ENCODE measurements at places on chromosomes 2 and 18.

GRCh38 chr18:49609256-49610021 is 47.6 kb downstream of the LIPG start:
- DNase-seq = no peak

DNA sequence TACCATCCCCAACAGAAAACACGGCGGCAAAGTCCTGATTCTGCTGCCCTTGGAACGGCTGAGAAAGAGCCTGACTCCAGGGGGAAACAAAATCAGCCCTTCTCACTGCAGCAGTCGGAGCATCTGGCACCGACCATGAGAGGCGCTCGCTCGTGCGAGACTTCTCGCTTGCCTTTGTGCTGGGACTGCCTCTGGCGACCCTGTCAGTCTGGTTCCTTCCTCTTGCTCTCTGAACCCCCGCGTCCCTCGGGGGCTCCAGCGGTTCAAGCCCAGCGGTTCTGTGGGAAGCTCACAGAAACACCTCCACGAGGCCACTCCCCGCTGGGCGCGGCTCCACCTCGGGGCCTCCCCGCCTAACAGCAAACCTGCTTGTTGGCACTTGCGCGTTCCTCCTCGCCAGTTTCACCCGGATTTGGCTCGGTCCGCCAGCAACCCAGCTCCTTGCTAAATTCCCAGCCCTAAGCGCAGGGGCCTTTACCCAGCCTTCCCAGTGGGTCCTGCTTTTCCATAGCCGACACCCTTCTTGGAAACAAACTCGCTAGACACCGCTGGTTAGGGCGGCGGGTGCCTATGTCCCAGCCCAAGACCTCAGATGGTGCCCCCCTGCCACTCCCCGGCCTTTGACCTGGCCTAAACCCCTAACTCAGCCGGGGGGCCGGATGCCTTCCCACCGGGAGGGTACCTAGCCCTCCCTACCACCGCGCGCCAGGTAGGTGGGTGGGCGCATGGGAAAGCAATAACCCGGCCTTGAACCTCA is 2.2 kb downstream of the RND3 start:
- peak; percentile 62 for DNase-seq

DNA sequence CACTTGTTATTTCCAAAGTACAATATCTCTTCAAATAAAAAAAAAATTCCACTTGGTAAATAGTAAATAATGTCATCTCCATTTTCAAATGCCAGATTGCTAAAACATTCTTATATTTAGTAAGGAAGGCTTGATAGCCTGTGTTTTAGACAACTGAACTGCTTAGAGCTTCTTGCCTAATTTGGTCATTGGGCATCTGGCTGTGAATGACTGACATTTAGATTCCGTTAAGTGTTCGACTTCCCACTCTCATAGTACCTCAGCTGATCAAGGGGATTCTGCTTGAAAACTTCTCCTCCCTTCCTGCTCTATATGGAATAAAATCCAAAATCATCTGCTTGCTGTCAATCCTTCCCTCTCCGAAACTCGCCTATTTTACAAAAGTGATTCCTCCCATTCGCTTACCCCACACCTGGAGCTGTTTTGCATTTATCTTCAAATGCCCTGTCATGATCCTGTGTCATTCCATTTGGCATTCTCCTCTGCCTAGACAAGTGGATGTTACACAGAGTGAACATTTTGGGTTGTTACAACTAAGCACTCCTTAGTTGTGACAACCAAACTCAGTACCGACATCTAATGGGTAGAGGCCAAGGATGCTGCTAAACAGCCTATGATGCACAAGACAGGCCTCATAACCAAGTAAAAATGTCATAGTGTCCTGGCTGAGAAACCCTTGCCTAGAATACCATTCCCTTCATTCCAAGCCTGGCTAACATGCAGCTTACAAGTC is 181.0 kb downstream of the CDH2 start:
- DNase-seq = no peak

GRCh38 chr18:80177128-80177527 is 68.1 kb downstream of the ADNP2 start:
- DNase-seq = no peak

DNA sequence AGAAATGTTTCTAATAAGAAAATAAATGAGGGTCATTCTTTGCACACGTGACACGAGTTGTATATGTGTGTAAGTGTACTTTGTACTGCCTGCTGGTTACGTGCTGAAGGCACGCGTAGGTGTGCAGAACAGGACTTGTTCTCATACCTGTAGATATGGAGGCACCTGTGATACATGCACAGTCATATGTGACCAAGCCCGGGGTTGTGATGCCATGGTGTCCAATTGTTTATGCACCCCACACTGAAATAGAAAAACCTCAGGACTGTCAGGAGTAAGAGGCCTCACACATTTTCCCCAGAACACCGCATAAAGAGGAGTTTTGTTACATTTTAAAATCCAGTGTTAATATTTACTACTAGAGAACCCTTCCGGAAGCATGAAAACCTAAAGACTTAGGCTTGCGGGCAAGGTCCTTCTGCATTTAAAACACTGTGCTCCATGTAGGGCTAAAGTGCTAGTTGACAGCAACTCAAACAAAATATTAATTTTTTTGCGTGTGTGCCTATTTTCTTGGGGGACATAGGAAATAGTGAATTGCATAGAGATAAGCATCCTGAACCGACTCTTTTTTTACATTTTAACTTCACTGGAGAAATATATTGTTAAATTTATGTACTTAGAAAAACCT is 9.3 kb downstream of the TSHZ1 start:
- DNase-seq = no peak

GRCh38 chr2:98915751-98916358 is 20.2 kb downstream of the CRACDL start:
- DNase-seq = no peak

DNA sequence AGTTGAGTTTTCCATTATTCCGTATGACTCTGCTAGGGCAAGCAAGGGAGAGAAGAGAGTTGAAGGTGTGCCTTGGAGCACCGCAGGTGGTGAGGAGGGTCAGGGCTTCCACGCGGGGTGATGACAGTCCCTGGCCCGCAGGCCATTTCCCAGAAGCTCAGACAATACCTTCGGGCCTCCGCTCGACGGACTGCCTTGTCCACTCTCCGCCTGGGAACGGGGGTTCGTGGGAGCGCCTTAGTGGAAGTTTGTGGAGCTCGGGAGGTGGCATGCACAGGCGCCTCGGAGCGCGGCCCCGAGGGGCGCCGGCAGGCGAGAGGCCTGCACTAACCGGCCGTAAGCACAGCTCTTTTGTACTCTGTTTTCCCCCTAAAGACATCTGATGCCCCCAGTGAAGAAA is 69.8 kb downstream of the ARHGEF33 start:
- no peak for DNase-seq

- no peak for DNase-seq
Observed at GRCh38 chr2:85785871-85786270, 32.1 kb downstream of the ATOH8 start.

GRCh38 chr2:4992226-4992625 is 700.0 kb upstream of the SOX11 start:
- no peak for DNase-seq

- DNase-seq = no peak
Observed at GRCh38 chr18:11064106-11064505, 85.3 kb downstream of the PIEZO2 start.

DNA sequence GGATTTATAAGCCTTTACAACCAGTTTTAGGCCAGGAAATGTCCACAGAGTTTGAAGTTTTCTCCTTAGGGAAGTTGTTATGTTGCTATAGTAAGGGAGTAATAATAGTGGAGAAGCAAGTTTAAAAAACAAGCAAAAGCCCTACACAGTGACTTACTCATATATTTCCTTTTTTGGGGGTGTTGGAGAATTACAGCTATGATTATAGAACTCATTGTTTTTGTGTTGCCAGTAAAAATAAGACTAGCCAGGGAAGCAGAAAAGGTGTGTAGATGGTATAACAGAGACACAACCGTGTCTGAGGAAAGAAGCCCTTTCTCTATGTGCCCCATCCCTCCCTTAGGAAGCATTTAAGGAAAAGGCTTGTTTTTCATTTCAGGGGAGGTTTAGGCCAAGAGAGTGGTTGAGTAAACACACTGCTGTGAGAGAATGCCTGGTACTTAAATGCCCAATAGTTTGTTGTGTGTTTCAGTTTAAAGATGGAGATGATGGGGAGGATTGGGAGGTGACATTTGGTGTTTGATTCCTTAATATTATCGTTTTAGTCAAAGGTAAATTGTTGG is 2.3 kb downstream of the VAPA start:
- DNase-seq = no peak

GRCh38 chr2:227450311-227450841 is 21.6 kb upstream of the AGFG1 start:
- DNase-seq = no peak

DNA sequence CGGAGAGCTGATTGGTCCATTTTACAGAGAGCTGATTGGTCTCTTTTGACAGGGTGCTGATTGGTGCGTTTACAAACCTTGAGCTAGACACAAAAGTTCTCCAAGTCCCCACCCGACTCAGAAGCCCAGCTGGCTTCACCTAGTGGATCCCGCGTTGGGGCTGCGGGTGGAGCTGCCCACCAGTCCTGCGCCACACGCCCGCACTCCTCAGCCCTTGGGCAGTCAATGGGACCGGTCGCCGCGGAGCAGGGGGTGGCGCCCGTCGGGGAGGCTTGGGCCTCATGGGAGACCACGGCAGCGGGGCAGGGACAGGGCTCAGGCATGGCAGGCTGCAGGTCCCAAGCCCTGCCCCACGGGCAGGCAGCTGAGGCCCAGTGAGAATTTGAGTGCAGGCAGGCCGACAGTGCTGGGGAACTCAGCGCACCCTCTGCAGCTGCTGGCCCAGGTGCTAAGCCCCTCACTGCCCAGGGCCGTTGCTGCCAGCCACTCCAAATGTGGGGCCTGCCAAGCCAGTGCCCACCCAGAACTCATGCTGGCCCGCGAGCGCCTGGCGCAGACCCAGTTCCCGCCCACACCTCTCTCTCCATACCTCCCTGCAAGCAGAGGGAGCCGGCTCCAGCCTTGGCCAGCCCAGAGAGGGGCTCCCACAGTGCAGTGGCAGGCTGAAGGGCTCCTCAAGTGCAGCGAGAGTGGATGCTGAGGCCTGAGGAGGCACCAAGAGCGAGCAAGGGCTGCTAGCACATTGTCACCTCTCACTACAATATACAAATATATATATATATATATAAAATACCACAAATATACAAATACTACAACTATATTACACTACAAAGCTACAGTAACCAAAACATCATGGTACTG is 100.7 kb downstream of the SPIRE1 start:
- DNase-seq = no peak

- no peak for DNase-seq
Observed at GRCh38 chr2:182522972-182523473, 96.2 kb upstream of the PDE1A start.

- DNase-seq = no peak
Observed at GRCh38 chr2:7011356-7012083, 94.3 kb downstream of the RNF144A start.

- DNase-seq = no peak
Observed at GRCh38 chr2:158042666-158043065, 59.0 kb upstream of the UPP2 start.

DNA sequence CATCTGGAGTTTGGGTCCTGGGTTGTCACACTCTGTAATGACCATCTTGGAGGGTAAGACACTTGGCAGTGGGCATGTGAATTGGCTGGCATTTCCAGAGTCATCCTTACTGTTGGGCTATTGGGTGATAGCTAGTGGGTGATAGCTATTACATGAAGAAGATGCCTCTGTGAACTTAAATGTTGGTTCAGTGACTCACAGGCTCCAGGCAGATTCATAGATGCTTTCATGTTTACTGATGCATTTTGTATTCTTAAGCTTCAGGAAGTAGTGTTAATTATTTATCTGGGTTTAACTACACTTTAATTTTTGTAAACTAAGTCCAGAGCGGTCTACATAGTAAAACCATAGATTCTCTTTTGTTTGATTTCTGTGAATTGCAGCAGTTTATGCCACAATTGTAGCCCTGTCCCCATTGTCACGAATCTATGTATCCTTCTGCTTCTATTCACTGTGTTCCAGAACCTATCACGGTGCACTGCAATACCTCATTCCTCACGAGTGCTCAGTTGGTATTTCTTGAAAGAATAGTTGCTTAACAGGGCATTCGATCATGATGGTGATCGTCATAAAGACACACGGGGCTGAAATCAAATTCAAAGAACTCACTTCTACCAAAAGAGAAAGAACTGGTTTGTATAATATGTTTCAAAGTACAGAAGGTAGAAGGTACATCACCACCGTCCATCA is 79.7 kb downstream of the GBX2 start:
- DNase-seq = no peak
